Stimulated activated CD4-positive, alpha-beta T cell treated with anti-CD3 and anti-CD28 coated beads, Interleukin-2, amount 100 ng/mL, for 24 hours (primary cell): ENCODE measurements at places on chromosomes 7 and 10.

- peak; percentile 40 for DNase-seq
Measured at GRCh38 chr7:158646766-158647474, 57.7 kb downstream of the NCAPG2 start.

DNA sequence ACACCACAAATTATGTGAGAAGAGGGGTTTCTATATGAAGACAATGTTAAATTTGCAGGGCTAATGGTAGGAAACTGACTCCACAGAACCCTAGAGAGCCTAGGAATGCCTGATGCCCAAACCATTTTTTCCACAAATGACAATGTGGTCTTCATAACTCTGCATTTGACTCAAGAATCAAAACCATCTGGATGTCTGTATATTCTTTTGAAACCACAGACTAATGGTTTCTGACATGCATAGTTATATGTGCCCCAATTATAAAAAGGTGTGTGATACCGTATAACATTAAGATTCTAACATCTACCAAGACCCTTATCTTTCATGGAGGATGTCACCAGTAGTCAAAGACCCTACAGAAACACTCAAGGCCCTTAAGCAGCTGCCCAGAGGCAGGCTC lies 20.3 kb downstream of the SEC61G start:
- no peak for DNase-seq

GRCh38 chr7:80128918-80129317 lies 5.7 kb upstream of the GNAI1 start:
- DNase-seq: no peak

DNA sequence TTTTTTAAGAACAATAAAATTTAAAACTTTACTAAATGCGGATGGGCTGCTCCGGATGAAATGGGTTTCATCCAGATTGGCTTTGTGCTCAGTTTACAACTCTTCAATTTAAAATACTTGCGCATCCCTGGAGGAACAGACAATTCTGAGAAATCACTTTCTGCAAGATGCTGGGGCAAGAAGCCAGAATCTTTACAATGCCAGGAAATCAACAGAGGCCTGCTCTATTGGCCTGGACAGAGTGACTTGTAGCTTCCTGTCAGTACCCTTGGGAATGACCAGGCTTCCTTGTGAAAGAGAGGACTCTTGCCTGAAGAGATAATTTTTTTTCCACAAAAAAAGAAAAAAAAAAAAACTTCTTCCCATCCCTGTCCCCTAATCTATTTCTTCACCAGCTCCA lies 3.9 kb upstream of the FAM13C start:
- DNase-seq: no peak

GRCh38 chr7:141577043-141577839 lies 26.0 kb downstream of the AGK start:
- DNase-seq: no peak

GRCh38 chr10:5467634-5468255 lies 31.6 kb downstream of the CALML5 start:
- no peak for DNase-seq

DNA sequence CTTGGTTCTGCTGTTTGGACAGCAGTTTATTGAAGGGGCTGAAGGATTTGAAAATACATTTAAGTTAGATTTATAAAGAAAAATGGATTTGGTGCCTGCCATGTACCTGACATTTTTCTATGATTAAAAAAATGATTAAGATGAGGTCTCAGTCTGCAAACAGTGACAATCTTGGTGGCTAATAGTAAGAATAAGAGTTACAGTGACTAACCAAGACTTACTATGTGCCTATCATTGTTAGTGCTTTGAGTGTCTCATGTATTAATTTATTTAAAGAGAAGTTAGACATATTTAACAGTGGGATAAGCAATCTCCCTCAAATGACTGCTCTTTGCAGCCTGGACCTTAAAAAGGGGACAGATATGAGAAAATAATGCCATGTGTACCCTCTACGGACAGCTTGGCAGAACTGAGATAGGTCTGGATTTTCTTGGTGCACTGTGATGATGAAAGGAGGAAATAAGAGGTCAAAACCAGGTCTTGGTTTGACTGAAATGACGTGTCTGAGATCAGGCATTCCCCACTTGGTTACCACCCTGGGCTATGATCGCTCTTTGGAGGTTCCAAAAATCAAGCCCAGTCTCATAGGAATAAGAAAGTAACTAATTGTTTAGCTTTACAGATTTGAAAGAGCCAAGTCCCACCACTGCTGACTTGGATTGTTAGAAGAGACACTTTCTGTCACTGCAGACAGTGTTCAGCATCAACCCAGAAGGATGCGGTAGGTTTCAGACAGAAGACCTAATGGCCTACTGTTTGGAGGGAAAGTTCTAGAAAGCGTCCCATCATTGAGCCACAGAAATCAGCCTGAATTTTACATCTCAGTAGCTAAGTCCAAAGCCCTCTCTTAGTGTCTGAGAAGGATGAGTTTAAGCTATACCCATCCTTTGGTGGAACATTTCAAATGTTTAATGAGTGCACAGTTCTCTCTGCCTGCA lies 2.1 kb downstream of the CASP7 start:
- peak; percentile 13 for DNase-seq

DNA sequence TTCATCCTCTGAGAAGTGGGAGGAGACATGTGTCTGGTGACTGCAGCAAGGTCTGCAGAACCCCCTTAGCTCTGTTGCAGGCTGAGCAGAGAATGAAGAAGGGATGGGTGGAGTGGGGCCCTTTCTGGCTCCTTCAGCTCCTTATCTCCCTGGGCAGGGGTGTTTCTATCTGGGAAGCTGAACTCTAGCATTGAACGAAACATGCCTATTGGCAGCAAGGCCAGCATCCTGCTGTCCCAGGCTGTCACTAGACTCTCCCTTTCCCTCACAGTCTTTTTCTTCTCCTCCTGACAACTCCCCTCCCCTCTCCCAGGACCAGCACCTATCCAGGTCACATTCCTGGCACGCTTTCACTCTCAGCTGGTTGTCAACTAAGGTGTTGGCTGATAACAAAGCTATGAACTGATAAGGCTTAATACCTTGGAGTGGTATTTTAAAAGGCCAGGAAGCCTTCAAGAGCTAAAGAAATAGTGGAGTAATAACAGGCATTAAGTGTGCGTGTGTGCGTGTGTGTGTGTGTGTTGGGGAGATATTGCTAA lies 128.8 kb upstream of the FZD8 start:
- DNase-seq: no peak

- DNase-seq: no peak
Measured at GRCh38 chr10:43083764-43084163, 6.9 kb downstream of the RET start.

DNA sequence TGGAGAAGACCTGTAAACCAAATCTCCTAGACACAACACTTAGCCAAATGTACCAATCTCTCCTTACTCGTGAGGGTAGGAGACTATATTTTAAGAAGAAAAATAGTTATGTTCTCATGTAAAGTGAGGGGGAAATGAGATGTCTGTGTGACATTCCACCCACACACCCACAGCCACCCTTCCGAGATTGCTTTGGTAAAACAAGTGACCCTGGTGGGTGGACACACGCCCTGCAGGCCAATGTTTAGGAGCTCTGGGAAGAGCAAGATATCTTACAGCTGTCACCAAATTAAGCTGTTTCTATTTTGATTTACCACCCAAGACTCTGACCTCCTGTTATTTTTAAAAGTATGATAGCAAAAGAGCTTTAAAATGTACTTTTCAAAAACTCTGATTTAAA lies 147.2 kb upstream of the PFKP start:
- no peak for DNase-seq

GRCh38 chr10:51918884-51919325 lies 219.5 kb upstream of the CSTF2T start:
- DNase-seq: no peak

DNA sequence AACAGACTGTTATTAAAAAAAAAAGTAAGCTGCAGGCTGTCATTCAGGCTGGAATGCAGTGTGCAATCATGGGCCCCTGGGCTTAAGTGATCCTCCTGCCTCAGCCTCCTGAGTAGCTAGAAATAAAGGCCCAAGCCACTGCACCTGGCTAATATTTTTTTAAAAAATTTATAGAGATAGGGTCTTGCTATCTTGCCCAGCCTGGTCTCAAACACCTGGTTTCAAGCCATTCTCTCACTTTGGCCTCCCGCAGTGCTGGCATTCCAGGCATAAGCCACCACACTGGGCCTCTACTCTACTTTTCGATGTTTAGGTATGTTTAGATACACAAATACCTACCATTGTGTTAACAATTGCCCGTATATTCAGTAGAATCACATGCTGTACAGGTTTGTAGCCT lies 270.4 kb upstream of the PRKCQ start:
- DNase-seq: no peak

DNA sequence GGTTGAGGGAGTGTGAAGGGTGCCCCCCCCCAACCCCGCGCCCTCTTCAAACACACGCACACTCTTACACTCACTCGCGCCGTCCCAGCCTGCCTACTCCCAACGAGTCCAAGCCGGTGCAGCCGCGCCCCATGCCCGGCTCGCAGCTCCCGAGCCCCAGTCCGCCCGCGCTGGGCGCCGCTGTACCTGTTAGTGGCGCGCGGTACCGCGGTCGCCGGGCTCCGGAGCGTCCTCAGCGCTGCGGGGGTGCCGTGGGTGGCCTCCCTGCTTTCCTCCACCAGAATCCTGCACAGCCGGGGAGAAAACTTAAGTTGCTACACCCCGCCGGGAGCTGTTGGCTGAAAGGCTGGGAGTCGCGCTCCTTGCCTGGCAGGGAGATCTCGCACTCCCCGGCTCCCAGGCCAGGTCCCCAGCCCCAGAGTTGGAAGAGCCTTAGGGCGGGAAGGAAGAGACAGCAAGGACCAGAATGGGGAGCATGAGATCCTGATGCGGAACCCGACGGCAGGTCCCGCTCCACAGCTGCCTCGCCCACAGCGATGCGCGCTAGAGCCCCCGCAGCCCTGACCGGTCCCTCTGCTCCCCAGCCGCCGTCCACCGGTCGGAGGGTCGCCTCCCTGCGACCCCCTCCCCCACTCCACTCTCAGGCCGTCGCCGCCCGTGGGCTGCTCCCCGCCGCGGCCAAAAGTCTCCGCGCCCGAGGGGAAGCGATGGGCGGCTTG lies 863 bp downstream of the ST8SIA6 start:
- peak; percentile 59 for DNase-seq

DNA sequence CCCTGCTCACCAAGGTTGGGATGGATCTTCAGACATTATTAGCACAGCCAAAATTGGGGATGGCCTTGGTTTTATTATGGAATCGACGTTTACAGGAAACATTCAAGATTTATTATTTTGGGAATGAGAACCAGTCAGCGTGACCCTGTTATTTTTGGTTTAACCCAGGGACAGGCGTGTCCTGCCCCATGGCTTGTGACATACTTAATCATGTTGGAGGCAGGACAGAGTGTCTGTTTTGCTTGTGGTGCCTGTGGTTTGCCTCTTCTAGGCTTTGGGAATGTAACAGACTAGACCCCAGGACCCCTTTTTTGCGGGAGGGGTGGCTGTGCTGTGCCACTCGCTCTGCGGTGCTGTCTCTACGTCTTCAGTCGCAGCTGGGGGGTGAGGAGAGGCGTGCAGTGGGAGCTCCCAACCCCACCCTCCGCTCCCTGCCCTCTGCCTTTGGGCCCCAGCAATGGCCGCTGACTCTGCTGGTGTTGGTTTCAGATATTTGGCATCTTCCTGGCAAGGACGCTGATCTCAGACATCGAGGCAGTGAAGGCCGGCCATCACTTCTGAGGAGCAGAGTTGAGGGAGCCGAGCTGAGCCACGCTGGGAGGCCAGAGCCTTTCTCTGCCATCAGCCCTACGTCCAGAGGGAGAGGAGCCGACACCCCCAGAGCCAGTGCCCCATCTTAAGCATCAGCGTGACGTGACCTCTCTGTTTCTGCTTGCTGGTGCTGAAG lies 20.1 kb upstream of the SH2D4B start:
- DNase-seq: no peak

GRCh38 chr7:8278183-8278582 lies 16.2 kb upstream of the ICA1 start:
- DNase-seq: no peak

- DNase-seq: no peak
Measured at GRCh38 chr7:31475368-31475767, 38.5 kb upstream of the ITPRID1 start.

- DNase-seq: no peak
Measured at GRCh38 chr10:48231178-48231577, 43.3 kb downstream of the FRMPD2 start.

DNA sequence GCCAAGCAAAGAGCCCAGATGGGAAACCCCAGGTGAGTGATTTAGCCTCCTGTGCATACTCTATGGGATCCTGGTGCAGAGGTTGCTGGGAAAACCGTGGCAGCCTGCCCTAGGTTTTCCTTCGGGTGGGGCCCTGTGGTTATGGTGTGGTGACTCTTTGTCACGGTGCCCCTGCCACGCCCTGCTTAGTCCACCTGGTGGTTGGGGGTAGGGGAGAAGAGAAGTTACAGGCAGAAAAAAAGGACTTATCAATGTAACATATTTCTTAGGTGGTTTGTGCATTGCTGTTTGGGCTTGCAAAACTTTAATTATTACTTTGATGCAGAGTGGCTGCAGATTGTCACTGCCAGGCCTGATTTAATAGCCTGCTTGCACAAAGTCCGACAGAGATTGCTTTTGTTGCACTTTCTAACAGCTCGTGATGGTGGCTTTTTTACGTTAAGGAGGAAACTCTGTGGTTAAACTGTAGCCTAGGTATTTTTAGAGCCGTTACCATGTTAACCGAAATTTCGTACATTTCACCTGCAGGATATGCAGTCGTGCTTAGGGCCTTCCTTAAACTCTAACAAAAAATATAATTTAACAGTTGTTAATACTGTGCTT lies 197.4 kb downstream of the RNLS start:
- DNase-seq: peak; percentile 40

DNA sequence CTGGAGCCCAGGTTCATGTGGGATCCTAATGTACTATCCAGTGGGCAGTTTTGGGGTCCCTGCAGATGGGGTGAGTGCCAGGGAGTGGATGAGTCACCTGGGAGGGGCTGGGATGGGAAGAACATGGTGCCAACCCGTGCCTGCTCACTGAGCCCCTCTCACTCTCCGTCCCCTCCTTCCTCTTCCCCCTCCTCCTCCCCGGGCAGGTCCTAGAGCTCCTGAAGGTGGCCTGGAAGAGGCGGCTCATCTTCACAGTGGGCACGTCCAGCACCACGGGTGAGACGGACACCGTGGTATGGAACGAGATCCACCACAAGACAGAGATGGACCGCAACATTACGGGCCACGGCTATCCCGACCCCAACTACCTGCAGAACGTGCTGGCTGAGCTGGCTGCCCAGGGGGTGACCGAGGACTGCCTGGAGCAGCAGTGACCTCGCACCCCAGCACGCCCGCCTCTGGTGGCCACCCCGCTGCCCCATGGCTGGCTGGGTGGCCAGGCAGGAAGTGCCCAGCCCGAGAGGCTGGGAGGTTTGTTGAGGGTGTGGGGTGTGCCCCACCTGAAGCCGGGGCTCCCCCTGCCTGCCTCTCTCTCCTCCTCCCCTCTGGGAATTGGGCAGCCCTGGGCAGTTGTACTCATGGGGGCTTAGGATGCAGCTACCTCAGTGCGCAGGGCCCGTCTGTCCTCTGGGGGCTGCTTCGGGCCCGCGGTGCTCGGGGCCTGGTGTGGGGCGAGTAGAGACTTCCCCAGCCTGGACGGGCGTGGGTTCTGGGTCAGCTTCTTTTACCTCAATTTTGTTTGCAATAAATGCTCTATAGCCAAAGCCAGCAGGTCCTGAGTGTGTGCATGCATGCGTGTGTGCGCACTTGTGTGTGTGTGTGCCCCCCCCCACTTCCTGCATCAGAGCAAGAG lies 4.9 kb upstream of the UPK3B start:
- DNase-seq: no peak
